ENCODE measurements at places on chromosomes 3 and 15.

GRCh38 chr3:10816019-10816862 is at the start of gene SLC6A11:
Gene SLC6A11 (plus strand): TSS chr3:10816228. CDS start chr3:10816266, 38 bp downstream.
- no peak for DNase-seq

GRCh38 chr15:85595804-85596536 is 198.8 kb downstream of the KLHL25 start:
- DNase-seq = no peak

DNA sequence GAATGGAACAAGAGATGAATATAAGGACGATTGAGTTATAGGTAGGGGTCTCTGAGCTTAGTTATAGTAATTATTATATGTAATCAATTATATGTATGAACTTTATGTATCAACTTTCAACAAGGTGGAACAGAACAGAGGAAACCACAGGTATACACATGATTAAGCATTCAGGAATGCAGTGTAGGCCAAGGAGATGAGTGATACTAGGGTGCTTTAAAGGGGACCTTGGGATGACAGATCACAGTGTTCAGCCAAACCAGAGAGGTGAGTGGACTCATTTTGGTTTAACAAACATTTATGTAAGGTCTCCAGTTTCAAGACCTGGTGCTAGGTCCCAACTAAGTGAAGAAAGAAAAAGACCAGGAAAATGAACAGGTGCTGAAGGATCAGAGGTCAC is 895.5 kb downstream of the ROBO2 start:
- DNase-seq = no peak

- no peak for DNase-seq
Observed at GRCh38 chr3:150494411-150494977, 51.8 kb downstream of the SERP1 start.

DNA sequence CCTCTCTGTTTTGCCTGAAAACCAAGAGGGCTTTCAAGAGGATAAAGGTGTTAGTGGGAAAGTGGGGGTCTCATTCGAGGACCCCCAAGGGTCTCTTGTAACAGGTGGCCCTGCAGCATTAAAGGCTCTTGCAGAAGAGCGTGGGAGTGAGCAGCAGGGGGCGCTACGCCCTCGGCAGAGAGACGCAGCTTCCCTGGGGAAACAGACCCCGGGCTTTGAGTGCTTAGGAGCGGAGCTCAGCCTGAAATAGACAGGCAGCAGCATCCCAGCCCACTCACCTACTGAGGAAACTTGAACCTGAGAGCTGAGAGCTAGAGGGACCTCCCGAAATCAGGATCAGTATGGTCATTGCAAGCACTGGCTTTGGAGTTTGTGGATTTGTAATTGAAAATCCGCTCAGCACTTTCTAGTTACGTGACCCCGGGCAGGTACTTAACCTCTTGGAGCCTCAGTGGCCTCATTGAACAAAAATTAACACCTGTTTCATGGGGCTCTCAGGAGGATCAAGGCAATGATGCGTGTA is 25.7 kb downstream of the RPLP1 start:
- DNase-seq = no peak

GRCh38 chr3:151067158-151067557 is 18.3 kb upstream of the MED12L start:
- DNase-seq = no peak

- DNase-seq = no peak
Observed at GRCh38 chr3:179432451-179432850, 18.8 kb downstream of the GNB4 start.

DNA sequence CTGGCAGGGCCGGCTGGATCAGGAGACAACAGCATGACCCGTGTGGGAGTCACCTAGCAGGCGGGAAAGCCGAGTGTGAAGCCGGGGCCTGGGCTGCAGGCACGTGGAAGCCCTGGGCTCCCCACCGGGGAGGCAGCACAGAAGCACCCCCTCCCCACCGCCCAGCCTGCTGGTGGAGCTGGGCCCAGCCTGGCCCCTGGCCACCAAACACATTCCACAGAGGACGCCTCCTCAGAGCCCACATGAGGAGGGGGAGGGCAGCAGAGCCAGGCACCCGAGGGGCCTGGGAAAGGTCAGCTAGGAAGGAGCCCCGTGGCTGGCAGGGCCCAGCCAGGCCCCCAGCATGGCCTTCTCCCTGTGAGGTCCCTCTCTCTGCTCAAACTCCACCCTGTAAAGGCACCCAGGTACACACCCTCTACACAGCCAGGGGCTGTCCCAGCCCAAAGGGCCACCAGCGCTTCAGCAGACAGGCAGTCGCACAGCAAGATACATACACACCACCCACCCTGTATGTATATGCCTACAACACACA is 4.5 kb downstream of the PLXNB1 start:
- no peak for DNase-seq

DNA sequence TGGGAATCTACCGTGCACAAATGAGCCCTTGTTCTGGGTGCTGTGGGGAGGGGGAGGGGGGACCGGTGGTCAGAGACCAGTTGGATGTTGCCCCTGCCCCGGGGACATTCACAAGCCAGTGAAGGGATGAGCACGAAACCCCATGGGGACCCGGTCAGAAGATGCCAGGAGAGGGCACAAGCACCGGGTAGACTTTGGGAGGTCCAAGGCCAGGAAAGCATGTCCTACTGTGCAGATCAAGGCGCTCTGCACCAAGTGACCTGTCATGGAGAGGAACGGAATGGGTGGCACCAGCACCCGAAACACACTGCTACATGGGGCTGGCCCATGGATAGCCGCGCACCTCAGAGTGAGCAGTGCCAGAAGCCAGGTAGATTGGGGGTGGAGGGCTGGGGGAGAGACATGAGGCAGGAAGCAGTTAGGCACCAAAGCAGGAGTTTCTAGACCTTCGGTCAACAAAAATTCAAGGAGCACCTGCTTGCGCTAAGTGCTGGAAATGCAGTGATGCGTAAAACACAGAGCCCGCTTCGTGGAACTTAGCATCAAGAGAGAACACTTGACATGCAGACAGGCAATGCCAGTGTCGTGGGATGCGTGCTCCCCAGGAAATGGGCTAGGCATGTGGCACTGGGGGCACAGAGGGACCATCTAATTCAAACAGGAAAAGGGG is 99.1 kb downstream of the CPN2 start:
- no peak for DNase-seq

DNA sequence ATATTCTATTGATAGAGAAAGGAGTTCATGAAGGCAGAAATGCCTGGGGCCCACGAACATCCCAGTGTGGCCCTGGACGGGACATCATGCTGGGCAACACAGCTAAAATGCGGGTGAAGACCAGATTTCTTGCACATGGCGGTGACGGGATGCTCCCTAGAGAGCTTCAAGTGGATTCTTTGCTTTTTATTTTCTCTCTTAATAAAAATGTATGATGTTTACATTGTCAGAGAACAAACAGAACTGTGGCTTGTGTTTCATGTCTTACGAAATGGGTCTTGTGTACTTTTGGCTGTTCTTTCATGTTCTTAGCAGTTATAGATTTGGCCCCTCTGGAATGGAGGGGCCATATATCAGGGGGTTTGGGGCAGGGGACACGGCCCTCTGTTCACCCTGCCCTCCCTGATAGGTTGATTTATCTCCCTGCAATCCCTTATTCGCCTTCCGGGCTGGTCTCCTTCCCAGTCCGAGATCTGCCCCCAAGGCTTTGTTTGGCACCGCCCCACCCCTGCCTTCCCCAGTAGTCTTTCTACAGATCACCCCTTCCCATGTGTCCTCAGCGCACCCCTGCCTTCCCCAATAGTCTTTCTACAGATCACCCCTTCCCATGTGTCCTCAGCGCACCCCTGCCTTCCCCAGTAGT is 68.7 kb upstream of the CGNL1 start:
- no peak for DNase-seq

GRCh38 chr3:115187149-115187757 is 40.2 kb upstream of the ZBTB20 start:
- no peak for DNase-seq

GRCh38 chr15:26231096-26231495 is 368.0 kb upstream of the ATP10A start:
- no peak for DNase-seq

DNA sequence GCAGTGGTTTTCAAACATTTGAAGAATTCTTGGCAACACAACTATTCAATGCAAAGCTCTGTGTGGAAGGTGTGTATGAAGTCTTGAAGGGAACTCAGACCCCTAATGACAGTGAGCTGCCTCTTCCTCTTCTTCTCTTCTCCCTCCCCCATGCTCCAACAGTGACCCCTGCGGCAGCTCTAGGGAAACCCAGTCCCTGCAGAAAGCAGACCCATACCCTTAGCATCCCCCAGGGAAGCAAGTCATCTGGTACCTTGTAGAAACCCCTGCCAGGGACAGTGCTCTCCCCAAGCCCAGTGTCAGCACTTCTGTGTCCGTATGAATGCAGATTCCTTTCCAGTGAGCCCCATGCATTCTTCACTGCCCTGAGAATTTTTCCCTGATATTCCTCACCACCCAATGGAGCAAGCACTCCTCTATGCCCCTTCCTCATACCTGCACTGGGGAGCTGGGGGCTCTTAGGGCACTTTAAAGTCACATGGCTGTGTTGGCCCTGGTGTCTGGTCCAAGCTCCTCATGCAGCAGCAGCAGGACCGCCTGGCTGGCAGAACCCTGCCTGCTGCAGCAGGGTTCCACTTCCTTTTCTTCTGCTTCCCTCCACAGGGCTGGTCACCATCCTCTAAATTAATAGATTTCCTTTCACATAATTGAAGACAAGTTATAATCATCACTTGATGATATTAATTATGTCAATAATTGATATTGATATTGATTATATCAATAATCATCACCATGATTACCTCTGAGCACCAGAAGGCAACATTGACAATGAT is 442.5 kb downstream of the EPHB1 start:
- DNase-seq = no peak

GRCh38 chr3:125332504-125332903 is 42.6 kb downstream of the ZNF148 start:
- no peak for DNase-seq

GRCh38 chr15:92883163-92883875 is 16.8 kb upstream of the CHD2 start:
- no peak for DNase-seq

- DNase-seq = no peak
Observed at GRCh38 chr3:13083898-13084297, 10.7 kb upstream of the IQSEC1 start.

DNA sequence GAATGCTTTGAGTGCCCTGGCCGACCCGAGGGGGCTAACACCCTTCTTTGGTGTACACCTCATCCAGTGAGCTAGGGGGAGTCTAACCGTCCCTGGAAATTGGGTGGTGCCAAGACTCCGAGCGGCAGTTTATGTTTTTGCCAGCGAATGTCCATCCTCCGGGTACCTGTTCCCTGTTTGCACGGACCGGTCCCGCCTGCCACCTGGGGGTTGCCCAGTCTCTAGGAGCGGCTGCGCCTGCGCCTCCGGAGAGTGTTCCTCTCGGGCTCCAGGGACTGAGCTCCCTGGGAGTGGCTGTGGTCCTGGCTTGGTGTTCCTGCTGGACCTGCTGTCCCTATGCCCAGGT is 913 bp upstream of the WNT7A start:
- no peak for DNase-seq

DNA sequence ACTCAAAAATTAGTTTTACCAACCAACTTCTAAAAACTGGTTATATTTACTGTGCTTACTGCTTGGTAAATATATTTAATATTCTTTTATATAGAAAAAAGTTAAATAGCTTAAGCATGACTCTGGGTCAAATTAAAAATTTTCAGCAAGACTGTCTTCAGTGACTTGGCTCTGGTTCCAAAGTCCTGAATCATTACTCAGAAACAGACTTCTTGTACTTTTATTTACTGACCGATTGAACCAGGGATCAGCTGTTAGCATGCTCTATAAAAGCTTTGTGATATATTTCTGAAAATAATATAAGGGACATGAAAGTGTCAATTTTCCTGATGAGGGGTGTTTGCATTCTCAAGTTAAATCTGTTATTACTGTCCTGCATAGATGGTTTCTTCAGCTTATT is 164.3 kb downstream of the MCTP2 start:
- no peak for DNase-seq

DNA sequence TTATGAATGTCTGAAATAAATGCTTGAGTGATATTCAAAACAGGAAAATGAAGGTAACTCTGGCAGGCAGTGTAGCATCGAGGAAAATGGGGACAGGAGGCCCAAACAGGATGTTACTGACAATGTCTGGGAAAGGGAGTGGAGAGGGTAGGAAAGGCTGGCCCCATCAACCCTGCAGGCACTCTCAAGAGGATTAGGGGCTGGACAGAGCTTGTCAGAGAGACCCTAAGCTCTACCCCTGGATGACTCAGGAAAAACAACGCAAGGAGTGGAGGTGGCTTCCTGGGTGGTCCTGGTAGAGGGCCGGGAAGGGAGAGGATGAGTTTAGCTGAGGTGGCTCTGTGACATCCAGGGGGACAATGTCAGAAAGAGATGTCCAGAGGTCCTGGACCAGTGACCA is 106.0 kb downstream of the RYK start:
- no peak for DNase-seq

- DNase-seq = no peak
Observed at GRCh38 chr15:72379856-72380430, 4.1 kb upstream of the HEXA start.

- DNase-seq = no peak
Observed at GRCh38 chr3:118828351-118828750, 206.3 kb downstream of the IGSF11 start.

DNA sequence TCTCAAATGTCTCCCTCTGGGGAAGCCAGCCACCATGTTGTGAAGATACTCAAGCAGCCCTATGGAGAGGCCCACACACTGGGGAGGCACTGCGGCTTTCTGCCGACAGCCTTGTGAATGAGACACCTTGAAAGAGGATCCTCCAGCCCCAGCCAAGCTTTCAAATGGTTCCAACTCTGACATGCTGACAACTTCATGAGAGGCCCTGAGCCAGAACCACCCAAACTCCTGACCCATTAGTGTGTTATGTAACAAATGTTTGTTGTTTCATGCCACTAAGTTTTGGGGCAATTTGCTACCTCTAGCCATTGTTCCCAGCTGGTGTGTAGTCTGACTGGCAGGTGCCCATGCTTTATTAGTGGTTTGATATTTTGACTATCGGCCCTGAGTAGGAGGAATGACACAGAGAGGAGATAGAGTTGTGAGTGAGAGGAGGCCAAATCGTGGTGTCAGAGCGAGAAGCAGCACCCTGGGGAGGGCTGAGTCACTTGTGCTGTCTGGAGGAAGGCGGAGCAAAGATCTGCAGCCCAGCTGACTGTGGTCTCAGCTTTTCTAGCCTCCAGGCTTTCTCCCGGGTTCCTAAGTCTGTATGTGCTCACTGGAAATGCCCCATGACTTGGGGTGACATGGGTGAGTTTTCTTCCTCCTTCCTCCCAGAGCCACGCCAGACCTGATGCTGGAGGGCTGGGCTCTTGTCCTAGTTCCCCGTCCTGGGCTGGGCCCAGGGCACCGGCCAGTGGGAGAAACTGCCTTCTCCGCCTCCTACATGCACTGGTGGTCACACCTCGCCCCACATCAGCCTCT is 56.7 kb upstream of the BLM start:
- peak; percentile 71 for DNase-seq

Data from natural killer cell treated with Interleukin-12 subunit alpha and Interleukin-12 subunit beta and Interleukin-15 and Interleukin-18, amount 100 ng/mL, for 72 hours (primary cell).